Right renal pelvis (tissue), 4 donors: ENCODE measurements at places on chromosomes 5 and 9.
A peak's percentile ranks its signal among the peaks of the same experiment; 100 is the strongest.

GRCh38 chr9:123544007-123544827, 188.2 kb downstream of the CRB2 start:
- no peak for DNase-seq

DNA sequence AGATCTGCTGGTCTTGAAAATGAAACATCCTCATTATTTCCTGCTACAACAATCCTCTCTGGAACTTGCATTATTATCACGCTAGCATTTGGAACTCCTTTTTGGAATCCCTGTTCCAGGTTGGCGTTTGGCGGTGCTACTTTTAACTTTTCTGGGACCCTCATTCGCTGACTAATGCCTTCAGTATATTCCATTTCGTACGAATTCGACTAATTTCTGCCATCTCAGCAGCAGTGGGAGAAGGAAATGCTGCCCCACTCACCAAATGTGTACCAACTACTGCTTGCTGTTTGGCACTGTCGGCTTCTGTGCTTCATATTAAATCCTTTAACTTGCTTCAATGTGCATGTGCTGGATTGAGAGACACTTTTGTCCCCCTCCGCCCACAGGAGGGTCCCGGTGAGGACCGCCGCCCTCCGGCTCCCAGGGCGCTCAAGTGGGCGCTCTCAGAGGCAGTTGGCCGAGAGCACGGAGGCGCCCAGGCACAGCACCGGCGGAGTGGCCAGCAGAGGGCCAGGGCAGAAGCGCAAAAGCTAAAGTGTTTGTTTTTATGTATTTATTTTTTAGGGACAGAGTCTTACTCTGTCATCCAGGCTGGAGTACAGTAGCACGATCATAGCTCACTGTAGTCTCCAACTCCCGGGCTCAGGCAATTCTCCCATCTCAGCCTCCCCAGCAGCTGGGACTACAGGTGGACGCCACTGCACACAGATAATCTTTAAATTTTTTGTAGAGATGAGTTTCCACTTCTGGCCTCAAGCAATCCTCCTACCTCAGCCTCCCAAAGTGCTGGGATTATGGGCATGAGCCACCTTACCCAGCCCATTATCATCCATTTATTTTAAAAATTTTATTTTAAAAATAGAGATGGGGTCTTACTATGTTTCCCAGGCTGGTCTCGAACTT, 11.9 kb downstream of the PDE6A start:
- DNase-seq: no peak

DNA sequence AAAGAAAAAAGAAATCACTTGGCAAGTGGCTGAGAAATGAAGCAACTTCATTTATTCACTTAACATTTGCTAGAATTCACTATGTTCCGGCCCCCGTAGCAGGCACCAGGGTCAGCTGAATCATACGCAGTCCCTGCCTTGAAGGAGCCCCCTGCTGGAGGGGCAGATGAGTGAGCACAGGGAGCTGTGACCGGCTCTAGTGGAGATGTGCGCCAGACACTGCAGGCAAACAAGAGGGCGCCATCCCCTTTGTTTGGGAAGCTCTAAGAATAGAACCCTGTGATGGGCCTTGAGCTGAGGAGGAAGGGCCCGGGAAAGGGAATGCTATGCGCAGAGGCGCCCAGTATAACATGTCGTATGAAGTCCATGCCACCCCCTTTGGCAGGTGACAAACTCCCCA, 20.2 kb upstream of the RPL26L1 start:
- no peak for DNase-seq

GRCh38 chr5:133873449-133873848, 95.0 kb downstream of the C5orf15 start:
- no peak for DNase-seq

- DNase-seq: no peak
These were observed 487.7 kb downstream of the GADD45G start for GRCh38 chr9:90092508-90092907.

GRCh38 chr9:136493567-136493971, 10.7 kb upstream of the SEC16A start:
- no peak for DNase-seq

DNA sequence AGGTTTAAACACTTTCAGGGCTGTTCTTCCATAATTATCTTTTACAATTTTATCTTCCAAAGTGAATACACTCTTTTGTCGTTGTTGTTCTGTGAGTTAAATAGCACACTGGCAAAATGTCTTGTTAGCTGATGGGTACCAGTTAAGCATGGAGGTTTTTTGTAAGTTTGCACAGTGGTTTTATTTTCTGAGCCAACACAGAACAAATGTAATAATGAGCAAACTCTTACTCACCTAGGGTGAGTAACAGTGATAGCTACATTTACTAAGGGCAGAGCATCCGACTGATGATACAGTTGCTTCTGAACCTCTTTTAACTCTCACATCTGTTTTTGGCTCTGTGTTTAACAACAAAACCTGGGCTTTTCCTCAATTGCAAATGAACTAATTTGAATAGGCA, 103.2 kb downstream of the CTNND2 start:
- DNase-seq: no peak

DNA sequence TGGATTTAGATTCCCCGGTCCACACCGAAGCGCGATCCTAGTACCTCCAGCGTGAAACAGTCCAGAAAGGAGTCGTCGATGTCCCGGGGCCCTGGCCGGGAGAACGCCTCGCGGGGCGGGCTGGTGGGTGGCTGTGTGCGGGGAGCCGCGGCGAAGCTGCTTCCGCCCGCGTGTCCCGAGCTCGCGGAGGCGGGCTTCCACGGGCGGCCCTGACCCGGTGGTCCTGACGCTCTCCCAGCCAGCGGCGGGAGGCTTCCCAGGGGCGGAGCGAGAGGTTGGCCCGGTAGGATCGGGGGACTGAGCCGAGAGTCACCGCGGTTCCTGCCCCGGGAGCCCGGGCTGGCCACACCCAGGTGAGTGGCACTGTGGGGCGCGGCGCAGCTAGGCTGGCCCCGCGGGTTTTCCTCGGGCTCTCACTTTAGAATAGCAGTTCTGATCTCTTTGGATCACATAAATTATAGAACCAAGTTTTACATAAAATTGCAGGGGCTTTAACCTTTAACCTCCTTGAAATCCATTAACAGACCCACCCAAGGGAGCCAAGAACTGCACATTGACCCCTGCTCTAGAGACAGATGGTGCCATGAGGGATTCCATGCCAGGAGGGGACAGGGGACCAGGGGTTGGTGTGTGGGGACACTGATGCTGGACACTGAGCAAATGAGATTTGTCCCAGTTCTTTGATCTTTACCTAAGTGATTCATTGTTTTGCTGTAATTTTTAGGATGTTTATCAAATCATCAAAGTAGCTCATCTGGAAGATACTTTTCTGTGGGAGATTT, 29.2 kb upstream of the IL31RA start:
- no peak for DNase-seq

DNA sequence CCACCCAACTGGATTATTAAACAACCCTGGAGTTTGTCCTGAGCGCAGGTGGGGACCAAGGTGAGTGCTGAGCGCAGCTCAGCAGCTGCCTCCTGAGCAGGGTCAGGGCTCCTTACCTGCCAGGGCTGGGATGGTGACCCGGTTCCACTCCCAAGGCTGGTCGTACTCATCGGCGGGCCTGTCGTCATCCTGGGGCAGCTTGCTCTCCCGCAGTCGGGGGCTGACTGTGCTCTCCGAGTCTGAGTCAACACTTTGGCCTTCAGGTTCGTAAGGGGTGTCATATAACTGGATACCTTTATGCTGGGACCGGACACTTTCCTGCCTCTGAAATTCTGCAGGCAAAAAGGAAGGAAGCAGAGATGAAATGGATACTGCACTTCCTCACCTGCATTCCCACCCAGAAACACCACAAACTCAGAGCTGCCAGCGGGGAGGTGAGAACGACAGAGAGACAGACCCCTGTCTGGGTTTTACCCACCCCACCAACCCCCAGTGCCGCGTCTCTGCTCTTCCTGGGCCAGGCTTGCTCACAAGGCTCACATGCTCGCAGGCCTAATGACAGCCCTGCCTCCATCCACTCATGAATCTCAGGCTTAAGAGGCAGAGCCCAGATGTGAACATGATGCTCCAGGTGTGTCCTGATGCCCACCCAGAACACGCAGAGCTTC, 70.7 kb upstream of the SLC25A51 start:
- DNase-seq: no peak

DNA sequence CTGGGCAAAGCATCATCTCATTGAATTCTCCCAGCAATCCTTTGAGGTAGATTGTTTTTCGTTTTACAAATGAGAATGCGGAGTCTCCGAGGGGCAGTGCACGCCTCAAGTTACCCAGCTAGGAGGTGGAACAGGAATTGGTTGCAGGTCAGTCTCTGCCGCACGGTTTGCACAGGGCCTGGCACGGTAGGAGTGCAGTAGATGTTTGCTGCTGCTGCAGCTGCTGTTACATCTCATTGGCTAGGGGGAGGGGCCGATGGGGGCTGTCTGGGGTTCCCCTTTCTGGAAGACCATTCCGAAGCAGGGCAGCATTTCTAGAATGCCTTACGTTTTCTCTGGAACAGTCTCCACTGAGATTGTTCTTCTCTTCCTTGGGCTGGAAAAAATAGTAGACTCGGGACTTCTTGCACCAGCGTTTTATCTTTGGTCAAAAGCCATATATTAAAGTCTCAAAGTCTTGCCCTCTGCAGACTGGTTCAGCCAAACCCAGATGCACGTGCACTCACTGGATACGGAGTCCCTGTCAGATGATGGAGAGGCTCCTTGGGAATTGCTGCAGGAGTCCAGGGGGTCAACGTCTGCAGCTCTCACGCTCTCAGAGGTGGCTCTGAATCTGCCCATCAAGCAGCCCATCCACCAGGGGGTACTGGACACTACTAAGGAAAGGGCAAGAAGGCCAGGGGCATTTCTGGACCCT, 1.2 kb downstream of the USP20 start:
- no peak for DNase-seq

DNA sequence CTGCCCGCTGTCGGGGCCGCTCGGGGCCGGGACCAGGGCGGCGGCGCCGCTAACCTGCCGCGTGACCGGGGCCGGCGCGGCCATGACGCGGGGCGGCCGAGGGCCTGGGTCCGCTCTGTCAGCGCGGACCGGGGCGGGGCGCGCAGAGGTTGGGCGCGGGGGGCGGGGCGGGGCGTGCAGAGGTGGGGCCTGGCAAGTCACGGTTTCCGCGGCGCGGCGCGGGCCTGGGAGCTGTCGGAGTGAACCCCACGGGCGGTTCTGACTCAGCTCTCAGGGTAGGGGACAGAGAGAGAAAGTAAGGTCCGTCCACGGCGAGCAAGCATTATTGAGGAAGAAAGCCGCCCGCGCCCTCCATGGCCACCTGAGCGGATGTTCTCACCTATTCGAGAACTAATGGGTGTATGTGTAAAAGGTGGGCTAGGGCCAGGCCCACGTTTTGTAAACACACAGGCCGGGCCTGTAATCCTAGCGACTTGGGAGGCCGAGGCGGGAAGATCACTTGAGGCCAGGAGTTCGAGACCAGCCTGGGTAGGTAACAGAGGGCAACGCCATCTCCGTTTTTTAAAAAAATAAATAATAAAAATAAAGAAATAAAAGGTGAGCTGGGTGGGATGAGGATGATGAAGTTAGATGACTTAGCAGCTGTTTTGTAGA, at the start of gene PRXL2C:
PRXL2C (minus strand) TSS at position 120 of the 654 bp plus-strand sequence; CDS start at position 84, 36 bp downstream.
- no peak for DNase-seq

DNA sequence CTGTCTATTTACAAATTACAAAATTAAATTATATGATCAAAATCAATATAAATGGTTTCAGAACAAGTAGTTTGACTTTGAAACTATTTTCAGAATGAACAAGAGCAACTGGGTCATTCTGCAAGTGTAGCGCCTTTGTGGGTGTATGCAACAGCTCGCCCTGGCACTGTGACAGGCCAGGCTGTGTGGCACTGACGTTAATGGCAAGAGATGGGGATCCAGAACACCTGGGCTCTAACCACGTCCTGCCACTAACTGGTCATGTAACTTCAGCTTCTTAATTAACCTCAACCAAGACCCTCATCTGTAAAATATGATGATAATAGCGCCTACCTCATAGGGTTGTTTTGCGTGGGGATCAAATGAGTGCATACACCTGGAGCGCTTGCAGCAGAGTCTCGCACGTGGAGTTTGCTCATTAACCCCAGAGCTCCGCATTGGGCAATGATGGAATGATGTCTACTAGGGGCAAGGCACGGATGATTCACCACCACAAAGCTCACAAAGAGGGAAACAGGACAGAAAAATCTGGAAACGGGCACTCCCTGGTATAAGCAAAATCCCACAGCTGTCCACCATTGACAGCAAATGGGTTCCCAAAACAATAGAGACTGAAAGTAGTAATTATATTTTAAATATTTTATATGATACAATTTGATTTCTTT, 639.4 kb downstream of the SEMA5A start:
- DNase-seq: no peak

DNA sequence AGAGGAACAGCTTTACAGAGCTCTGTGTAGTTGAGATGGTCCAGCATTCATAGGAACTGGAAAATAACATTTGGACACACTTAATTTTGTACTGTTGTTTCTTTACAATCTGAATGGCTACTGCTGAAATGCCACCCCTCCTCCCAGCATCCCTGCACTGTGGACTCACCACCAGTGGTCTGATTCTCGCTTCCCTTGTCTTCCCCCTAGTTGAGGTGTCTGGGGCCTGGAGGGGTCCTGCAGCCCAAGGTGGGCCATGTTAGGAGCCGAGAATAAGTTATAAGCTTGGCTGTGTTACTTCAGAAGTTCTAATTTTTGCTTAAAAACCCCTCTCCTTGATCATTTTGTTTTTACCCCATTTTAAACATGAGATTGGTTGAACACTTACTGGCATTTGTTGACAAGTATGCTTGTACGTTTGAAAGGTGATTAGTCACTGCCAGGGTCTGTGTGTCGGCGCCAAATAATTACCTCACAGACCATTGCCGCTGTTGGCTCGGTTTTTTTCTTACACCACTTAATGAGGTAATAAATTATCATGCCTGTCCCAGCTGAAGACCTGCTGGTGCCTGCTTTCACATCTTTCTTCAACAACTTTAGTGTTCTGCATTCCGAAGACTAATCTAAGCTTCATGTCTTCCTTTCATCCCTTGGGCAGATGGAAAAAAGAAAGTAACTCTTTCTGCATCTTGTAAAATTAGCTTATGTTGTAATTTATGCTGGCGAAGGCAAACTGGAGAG, 65.8 kb downstream of the MCCC2 start:
- peak; percentile 18 for DNase-seq

- no peak for DNase-seq
These were observed 87.0 kb downstream of the WNK2 start for GRCh38 chr9:93270976-93271375.

DNA sequence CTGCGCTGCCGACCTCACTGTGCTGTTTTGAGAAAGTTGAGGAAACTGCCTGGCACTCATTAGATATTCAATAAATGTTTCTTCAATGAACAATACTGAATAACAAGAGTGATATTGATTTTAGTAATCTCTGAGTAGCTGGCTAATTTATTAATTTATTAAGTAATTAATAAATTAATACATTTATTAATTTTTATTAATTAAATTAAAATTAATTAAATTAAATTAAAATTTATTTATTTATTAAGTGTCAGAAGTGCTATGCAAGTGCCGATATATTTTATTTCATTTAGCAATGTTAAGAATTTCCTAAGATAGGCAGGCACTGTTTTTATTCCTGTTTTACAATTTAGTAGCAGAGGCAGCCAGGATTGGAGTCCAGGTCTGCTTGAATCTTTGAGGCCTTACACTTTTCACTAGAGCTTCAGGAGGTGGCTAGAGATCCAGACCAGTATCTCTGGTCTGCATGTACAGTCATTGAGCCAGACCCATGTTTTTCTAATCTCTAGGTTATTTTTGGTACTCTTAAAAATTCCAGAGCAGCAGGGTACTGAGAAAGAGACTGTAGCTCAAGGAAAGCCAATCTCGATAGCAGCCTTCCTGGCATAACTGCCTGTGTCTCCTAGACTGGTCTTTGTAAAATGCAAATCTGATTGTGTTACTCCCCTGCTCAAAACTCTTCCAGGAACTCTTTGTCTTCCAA, 109.2 kb downstream of the ARHGEF28 start:
- DNase-seq: no peak

- no peak for DNase-seq
These were observed 32.0 kb upstream of the TMED7 start for GRCh38 chr5:115657881-115658233.

- no peak for DNase-seq
These were observed 16.6 kb upstream of the PCDHB2 start for GRCh38 chr5:141077826-141078225.
